ENCODE measurements at places on chromosomes 1 and 21.

DNA sequence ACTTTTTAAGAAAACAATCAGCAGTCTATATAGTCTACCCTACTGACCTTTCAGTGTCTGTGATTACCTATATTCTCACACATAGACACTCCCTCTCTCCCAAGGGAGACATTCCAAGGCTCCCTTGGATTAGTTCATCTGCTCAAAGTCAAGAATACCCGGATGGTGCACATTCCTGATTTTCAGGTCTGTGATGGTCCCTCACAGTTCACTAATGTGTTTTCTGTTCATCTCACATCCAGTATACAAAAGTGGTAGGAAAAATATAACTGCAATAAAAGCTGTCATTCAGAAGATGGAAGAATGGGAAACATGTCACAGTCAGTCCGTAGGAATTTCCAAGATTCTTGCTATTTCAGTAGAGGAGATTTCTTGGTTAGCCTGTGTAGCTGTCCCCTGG lies 224.1 kb upstream of the CACYBP start:
- DNase-seq = no peak

DNA sequence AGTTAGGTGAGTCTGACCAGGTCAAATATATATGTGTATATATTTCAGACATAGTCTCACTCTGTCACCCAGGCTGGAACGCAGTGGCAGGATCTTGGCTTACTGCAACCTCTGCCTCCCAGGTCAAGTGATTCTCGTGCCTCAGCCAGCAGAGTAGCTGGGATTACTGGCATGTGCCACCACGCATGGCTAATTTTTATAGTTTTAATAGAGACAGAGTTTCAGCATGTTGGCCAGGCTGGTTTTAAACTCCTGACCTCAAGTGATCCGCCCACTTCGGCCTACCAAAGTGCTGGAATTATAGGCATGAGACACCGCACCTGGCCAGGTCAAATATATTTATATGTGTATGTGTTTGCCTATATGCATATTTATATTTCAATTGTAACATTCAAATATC lies 581.5 kb upstream of the B3GALT2 start:
- DNase-seq = no peak

DNA sequence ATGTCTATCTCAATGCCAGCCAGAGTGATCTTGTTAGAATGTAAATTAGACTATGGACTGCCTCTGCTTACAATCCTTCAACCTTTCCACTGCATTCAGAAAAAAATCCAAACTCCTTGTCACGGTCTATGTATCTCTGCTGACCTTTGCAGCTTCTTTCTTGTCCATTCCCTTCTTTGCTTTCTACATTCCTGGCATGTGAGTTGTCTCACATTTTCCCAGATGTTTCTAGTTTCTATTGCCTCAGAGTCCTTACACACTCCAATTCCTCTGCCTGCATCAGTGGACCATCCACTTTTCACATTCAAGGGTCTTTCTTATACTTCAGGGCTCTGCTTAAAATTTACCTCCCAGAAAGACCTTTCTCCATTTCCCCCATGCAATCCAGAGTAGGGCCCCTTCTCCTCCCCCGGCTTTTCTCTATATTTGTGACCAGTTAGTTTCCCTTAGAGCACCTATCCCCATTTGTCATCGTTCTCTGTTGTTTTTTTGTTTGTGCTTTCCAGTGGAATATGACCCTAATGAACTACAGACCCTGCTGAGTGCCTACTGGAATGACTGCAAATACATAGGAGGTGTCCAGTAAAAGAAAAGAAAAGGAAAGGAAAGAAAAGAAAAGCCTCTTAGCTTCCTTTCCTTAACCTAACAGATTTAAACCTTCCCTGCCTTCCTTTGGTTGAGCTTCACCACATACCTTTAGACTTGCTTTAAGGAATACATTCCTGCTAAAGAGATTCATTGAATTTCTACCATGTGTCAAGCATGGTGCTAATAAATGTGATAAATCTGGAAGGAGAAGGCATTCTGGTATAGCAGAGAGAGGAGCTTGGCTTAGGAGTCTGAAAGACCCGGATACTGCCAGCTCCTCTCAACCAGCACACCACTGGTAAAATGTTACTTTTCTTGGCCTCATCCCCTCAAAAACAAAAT lies 102.0 kb downstream of the DIRAS3 start:
- no peak for DNase-seq

GRCh38 chr1:37052120-37052519 lies 17.8 kb upstream of the GRIK3 start:
- no peak for DNase-seq

- DNase-seq = no peak
Observed at GRCh38 chr1:196142111-196142640, 466.1 kb downstream of the KCNT2 start.

DNA sequence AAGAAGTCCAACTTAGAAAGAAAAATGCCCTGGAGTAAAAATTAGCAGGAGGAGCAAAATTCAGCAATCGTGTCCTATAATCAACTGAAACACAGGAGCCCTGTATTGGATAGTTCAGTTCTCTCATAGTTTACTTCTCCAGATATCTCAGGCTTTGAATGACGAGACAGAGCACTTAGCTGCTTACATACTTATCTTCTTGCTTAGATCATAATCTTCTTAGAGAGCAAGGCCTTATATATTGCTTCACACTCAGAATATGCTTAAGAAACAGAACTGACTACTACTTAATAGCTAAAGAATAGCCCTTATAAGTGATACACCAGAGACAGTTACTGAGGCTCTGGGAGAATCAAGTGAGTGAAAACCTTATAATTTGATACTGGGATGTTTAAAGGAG lies 38.9 kb downstream of the TOR3A start:
- no peak for DNase-seq

- DNase-seq = no peak
Observed at GRCh38 chr1:104264521-104264920, 514.8 kb downstream of the AMY1C start.

DNA sequence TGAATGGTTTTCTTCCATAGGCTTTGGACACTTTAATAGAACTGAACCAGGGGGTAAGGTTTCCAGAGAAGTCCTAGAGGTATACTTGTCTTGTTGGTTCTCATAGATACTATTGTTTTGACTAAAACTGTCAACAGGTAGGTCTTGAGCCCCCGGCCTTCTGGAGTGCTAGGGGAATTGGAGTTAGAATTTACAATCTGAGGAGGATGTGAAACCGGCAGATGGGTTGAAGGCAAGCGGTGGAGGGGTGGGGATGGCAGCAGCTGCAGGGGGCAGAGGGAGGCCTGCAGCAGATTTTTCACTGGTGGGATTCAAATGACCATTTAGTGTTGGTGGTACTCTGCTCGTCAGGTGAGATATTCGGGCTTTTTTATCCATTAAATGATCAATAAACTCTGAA lies 4.3 kb upstream of the CD1D start:
- DNase-seq = no peak

DNA sequence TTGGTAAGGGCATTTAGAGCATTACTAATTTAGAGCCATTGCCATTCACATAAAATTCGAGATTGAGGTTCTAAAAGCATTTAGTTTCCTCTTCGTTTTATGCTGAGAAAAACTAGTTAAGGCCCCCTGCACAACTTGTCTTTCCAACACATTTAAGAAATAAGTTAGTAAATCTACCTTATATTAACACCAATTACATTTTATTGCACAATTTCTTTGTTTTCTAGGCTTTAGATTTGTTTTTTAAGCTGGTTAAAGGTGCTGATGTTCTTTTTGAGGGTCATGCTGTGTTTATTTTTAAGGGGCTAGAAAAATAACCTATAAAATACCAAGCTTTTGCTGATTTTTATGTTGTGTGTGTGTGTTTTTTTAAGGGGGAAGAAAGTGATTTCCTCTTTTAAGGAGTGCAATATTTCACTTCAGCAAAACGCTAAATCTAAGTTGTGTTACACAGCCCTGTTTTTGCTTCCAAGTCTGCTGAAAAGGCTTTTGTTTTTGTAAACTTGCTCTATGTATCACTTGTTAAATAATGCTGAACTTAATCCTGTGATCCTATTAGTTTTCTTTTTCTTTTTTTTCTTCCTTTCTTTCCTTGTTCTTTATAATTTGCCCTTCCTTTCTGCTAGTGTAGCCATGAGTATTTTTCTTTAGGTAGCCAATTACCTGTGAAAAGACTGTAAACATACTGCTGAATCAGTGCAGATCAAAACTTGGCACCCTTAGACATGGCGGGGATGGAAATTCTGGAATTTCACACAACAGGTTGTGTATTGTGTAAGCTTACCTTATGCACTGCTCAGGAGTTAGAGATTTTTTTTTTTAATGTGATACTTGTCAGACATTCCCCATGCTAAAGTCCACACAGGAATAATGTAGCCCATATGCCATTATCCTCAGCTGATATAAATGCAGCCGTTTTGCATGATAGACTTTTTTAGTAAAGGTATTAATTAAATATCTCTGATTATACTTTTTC lies 1.5 kb downstream of the CEPT1 start:
- no peak for DNase-seq

DNA sequence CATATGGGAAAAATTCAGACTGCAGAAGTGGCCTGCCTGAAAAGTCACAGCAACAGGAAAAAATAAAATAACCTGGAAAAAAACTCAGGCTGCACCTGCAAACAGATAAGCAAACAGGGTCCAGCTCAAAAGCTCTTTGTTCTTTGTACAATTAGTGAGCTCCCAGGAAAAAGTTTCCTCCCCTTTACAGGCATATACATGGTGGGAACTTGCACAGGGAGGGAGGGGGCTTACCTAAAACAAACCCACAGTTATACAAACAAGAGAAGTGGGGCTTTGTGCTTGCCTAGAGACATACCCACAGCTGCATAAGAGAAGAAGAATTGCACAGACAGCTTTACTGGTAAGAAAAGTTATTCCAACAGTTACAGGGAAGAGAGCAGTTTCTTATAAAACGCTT lies 31.7 kb upstream of the COG2 start:
- DNase-seq = no peak

GRCh38 chr1:211935448-211935970 lies 99.8 kb downstream of the INTS7 start:
- peak; percentile 75 for DNase-seq

GRCh38 chr1:3068564-3069431 lies at the start of gene PRDM16:
Gene PRDM16, plus strand, starts transcription at chr1:3069203. Its CDS starts 57 bp downstream, at chr1:3069260.
- peak; percentile 39 for DNase-seq

GRCh38 chr1:29237129-29237821 lies 953 bp downstream of the PTPRU start:
- peak; percentile 9 for DNase-seq

- no peak for DNase-seq
Observed at GRCh38 chr21:42425591-42425990, 21.9 kb downstream of the UBASH3A start.

- no peak for DNase-seq
Observed at GRCh38 chr1:183881387-183882131, 76.6 kb downstream of the RGL1 start.

DNA sequence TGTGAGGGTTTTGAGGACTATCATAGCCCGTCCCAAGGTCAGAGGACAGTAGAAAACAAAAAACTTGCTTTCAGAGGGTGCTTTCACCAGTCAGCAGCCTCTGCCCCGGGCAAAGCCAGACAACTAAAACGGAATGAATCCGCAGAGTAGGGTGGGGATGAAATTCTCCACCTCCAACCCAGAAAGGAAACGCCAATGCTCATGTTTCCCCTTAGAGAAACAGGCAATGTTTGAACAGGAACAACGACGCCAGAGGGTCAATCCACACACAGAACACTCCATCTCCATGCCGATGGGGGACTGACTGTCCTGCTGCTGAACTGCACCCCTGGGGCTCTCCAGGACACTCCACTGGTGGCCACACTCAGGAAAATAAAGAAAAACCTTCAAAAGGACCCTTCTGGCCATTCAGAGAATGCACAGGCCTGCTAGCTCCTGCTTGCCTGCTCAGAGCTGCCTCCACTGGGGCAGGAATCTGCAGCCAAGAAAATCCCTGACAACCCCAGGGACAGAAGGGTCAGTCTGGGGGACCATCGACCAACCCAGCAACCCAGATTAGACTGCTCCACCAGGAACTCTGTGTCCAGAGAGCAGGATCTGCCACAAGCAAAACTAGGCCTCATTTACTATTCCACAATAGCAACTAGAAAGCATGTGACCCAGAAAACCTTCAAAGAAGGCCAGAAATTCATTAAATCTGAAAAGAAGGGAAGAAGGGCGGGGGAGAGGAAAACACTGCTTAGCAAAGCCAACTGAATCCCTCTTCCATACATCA lies 116.0 kb downstream of the TOMM20 start:
- DNase-seq = no peak

- DNase-seq = peak; percentile 33
Observed at GRCh38 chr1:169892927-169893644, 610 bp downstream of the SCYL3 start.

DNA sequence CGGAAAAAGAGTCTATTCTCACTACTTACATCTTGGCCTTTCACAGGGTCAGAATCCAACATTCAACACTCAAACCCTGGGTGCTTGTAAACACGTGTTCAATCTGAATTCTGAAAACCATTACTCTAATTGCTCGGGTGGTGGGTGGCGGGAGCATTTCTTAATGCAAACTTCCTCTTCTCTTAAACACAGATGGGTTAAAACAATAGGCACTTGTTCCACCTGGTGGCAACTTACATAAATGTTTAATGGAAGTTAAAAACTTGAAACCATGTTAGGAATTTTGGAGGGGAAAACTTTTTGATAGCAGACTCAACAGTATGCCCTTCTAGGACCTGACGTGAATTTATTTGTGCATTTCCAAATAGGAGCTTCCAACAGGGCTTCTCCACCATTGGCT lies 23.4 kb upstream of the TDRD10 start:
- no peak for DNase-seq

- no peak for DNase-seq
Observed at GRCh38 chr21:16154951-16155635, 425.3 kb downstream of the USP25 start.

GRCh38 chr1:10724948-10725847 lies 71.2 kb downstream of the CASZ1 start:
- DNase-seq = no peak

GRCh38 chr1:8145545-8146202 lies 119.6 kb upstream of the ERRFI1 start:
- no peak for DNase-seq

DNA sequence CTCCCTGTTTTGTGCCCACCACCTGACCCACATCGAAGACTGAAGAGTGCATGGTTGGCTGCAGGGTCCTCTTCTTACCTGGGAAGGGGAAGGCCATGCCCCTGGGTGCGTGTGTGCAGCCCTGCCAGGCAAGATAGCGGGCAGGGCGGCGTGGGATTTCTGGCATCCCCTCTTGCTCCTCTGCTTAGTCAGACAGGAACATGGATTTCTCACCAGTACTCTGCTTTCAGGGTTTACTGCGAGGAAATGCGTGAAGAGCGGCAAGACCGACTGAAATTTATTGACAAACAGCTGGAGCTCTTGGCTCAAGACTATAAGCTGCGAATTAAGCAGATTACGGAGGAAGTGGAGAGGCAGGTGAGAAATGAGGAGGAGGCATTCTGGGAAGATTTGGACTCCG lies 15.5 kb upstream of the MIIP start:
- DNase-seq = no peak

- DNase-seq = peak; percentile 60
Observed at GRCh38 chr21:37073417-37074196, 553 bp downstream of the TTC3 start.

DNA sequence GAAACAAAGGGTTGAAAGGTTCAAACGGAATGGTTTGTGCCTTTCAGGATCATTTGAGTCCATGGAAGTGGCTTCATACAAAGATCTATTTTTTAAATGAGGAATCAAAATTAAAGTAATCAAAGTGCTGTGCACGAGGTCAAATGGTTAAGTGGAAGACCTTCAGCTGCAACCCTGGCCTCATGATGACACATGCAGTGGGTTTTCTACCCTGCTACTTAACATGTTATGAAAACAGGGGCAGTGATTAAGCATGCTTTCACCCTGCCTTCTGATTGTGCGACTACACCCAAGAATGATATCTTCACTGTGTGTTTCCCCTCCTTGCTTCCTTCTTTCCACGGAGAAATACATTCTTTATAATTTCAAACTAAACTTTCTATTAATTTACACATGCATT lies 604.2 kb downstream of the LRRIQ3 start:
- no peak for DNase-seq

- no peak for DNase-seq
Observed at GRCh38 chr1:225666495-225666894, 13.6 kb upstream of the ENAH start.
